Activated CD4-positive, alpha-beta T cell treated with anti-CD3 and anti-CD28 coated beads for 48 hours (primary cell): ENCODE measurements at places on chromosomes 5 and 9.

DNA sequence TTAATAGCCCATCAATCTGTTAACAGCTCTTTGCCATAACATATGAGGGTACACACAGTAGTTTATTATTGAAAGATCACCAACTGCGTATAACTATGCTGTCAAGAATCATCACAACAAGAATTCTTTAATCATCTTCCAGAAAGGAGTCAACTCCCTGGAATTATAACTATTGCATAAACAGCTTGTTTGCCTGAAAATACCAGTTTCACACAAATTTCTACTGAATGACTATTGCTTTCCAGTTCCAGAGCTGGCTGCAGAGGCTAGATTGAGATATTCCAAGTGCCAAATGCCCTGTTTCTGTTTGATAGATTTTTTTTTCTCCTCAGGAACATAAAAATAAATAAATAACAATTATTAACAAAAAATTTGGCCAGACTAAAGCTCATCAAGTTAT, 444.7 kb downstream of the TLE1 start:
- no peak for DNase-seq

- DNase-seq = no peak
Measured at GRCh38 chr9:136007934-136008692, 46.9 kb upstream of the UBAC1 start.

- DNase-seq = peak; percentile 44
Measured at GRCh38 chr5:98880151-98880550, 48.7 kb downstream of the CHD1 start.

- DNase-seq = no peak
Measured at GRCh38 chr5:116900793-116901192, 326.2 kb upstream of the SEMA6A start.

DNA sequence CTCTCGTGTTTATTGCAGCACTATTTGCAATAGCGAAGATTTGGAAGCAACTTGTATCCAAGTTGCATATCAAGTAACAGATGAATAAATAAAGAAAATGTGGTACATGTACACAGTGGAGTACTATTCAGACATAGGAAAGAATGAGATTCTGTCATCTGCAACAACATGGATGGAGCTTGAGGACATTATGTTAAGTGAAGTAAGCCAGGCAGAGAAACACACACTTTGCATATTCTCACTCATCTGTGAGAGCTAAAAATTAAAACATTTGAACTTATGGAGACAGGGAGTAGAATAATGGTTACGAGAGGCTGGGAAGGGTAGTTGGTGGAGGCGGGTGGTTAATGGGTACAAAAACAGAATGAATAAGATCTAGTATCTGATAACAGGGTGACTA, 56.3 kb downstream of the COX7C start:
- no peak for DNase-seq

GRCh38 chr5:35030426-35031100, 17.2 kb downstream of the AGXT2 start:
- DNase-seq = no peak

GRCh38 chr9:136750526-136750925, 2.2 kb upstream of the LCN6 start:
- DNase-seq = no peak

GRCh38 chr5:135372654-135373381, 26.2 kb downstream of the MACROH2A1 start:
- DNase-seq = no peak

GRCh38 chr9:34565856-34566255, 23.7 kb downstream of the CNTFR start:
- DNase-seq = no peak

DNA sequence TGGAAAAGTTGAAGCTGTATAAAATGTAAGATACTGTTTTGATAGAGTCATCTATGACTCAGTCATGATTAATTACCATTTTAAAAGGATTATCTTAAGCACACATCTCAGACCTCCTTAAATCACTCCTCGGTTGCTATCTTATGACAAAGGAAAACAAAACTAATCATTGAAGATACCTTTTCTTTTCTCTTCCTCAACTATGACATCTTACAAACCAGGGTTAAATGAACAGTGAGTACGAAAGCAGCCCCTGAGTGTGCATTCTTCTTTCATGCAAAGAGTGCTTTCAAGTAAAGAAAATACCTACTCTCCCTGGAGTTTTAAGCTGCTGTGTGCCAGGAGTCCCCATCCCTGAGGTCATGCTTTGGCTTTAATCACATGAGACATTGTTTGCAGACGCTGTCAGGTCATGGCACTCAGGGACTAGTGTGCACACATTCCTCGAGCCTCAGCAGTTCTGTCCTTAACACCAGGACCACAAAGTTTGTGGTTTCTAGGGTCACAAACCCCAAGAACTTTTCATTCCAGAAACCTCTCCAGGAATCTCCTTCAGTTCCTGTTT, 86.7 kb upstream of the ICE1 start:
- no peak for DNase-seq

GRCh38 chr9:87792831-87793288, 66.9 kb downstream of the CTSL start:
- peak; percentile 73 for DNase-seq

- no peak for DNase-seq
Measured at GRCh38 chr5:17000291-17000939, 64.3 kb upstream of the MYO10 start.

- DNase-seq = no peak
Measured at GRCh38 chr5:104512063-104512825, 949.7 kb upstream of the NUDT12 start.

DNA sequence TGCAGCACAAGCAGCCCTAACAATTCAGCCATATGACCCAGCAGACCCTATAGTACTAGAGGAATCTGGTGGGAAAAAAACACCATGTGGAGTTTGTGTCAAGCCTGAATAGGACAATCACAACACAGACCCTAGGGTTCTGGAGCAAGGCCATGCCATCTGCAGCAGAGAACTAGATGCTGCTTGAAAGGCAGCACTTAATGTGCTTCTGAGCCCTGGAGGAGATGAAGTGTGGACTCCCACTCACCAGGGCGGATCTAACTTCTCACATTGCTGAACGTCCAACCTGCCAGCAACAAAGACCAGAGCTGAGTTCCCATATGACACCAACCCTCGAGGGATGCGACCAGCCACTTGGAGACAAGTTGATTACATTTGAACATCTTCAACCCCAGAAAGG, 43.2 kb downstream of the GABBR2 start:
- DNase-seq = no peak

GRCh38 chr5:53381-54174, 38.4 kb upstream of the PLEKHG4B start:
- peak; percentile 57 for DNase-seq

DNA sequence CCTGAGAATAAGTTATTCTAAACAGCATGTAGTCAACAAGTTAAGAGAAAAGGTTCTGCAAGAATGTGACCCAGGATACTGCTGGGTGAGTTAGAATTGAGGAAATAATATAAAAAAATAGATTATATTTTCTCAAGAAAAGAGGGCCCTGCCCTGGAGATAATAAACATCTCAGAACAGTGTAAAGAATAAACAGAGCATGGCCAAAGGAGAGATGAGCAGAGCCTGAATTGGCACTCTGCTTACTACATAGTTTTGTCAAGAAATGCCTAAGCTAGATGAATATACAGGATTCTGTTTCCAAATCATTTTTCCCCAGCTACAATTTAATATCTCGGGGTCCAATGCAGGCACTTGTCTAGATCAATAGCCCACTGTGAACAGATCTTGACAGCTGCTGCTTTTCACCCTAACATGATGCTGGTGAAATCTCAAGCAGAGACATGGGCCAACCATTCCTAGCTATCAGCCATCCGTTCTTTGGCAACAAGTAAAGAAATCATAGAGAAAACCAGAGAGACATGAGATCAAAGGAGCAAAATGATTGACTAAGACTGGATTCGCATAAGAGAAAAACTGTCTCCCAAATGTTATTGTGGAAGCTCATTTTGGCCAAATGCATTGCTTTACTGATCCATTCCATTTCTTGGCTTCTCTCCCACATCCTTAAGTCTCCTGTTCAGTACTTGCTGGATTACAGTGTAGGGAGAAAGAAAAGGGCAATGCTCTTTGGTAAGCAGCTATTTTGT, 173.2 kb downstream of the PRELID2 start:
- DNase-seq = no peak

DNA sequence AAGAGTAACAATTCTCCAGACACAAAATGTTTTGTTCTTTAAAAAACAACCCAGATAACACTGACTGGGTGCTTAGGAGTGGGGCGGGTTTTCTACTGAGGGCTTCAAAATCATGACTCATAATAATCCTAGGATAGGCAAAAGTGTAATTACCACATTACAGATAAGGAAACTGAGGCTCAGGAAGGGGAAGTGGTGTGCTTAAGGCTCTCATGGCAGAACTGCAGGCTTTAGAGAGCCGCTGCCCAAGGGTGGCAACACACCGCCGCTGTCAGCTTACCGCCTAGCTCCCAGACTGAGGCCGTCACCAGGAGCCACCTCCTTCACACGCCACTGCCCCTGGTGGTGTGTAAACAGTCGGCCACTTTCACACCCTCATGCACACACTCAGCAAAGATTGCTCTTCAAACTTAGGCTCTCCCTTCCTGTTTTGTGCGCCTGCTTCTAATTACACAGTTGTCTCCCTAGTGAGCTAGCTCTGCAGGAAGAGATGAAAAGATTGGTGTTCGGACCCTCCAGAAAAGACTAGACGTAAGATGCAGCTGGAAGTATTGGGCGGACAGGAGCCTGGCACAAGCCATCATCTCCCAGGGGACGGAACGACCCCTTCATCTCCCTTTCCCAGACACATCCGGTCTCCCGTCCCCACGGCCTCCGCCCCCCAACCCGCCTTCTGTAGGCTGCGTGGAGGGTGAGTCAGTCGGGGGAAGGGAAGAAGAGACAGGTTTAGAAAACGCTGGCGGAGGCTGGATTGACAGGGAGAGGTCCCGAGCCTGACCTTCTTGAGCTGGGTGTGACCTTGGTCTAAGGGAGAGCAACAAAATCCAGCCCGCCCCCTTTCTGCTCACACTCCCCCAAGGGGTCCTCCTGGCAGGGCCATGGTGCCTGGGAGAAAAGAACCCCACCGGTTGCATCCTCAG, 162.7 kb downstream of the SYK start:
- peak; percentile 32 for DNase-seq

DNA sequence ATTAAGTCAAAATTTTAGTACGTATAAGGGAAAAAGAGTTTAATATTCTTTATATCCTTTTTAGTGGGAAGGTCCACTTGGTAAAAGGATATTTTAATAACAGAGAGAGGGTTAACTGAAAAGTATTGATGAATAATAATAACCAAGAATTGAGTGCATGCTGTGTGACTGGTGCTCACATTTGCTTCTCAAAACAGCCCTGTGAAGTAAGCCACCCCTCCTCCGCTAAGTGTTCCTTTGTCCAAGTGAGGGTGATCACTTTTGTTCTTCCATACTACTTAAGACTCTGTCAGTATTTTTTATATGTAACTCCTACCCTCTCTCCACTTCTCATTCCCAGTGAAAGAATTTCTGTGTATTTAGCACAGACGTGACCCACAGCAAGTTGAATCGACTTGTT, 51.5 kb downstream of the SLC44A1 start:
- DNase-seq = no peak

GRCh38 chr5:124948754-124949275, 202.4 kb upstream of the ZNF608 start:
- DNase-seq = no peak

GRCh38 chr5:176440927-176441706, 7.1 kb upstream of the FAF2 start:
- DNase-seq = no peak

DNA sequence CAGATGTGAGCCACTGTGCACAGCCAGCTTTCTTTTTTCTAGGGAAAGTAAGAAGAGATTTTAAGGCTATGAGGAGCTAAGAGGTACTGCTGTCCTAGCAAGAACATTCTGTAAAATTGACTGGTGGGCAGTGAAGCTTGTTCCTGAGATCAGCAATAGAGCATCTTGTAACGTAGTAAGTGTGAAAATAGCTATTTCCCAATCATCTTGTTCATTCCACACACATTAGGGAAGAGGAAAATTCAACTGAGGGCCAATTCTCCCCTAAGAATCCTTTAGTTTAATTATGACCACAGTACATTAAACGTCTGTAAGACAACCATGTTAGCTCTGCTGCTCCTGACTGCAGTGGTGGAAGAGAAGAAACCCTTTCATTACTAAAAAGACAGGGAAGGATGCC, 246.2 kb downstream of the EFNA5 start:
- no peak for DNase-seq

DNA sequence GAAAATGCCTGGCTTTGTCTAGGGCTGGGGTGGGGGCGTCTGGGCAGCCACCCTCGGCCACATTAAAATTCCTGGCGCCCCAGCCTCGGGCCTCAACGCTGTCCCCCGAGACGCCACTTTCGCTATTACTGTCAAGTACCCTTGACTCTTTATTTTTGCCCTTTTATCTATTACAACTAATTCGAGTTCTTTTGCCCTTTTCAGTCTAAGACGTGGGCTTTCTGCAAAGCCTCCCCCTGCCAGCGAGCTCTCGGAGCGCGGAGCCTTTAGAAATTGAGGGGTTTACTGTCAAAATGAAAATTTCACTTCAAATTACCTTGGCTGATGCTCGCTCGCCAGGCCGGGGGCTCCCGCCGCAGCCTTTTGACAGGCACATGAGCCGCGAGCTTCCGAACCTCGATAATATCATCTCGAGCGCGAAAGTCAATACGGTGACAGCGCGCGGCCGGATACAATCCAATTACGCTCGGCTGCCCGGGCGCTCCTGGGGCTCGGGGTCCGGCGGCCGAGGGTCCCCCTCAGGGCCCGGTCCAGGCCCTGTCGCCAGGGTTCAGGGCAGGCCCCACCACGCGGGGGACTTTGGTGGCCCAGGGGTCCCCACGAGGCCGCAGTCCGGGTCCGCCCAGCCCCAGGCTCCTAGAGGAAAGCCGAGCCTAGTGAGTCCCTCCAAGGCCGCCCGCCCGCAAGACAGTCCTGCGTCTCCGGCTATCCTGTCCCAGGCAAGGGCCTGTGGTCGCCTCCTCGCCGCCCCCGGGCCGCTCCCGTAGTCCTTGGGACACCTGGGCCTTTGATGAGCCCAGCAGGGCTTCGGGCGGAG, 6.7 kb downstream of the IRX4 start:
- no peak for DNase-seq

DNA sequence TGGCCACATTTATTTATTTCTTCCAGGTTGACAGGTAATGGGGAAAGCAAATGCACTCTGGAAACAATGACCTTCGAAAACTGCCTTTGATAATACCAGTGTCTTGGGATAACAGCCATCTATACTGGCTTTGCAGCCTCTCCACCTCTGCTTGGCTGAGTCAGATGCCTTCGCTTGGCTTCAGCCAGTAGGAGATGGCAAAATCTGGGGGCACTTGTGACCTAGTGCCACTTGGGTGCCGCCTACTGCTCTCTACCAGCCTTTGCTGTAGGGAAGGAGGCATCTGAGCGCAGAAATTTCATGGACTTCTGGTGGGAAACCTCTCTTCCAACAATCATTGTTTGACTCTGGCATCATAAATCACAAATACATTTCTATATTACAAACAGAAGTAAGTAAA, 21.8 kb downstream of the FYB1 start:
- DNase-seq = peak; percentile 76
